Mesothelial cell of epicardium (in vitro differentiated cells): ENCODE measurements at places on chromosomes 11 and 22.

DNA sequence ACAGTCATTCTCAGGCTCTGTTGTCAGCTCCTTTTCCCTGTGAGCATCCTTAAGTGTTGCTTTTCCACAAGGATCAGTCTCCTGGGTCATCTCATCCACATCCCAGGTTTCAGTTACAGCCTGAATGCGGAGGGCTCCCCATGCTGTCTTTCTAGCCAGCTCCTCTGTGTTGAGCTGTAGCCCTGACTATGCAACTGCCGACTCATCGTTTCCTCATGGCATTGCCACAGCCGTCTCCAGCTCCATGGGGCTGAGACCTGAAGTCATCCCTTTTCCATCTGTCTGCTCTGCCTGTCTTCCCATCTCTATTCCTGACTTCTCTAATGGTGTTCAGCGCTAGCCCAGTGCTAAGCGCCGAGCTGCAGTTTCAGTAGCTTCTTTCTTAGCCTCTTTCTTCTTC, 11.8 kb downstream of the SAMM50 start:
- DNase-seq: no peak

DNA sequence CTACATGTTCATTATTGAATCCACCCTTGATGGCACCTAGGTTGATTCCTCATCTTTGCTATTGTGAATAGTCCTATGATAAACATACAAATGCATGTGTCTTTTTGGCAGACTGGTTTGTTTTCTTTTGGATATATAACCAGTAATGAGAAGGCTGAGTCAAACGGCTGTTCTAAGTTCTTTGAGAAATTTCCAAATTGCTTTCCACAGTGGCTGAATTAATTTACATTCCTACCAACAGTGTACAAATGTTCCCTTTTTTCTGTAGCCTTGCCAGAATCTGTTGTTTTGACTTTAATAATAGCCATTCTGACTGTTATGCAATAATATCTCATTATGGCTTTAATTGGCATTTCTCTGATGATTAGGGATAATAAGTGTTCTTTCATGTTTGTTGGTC, 184.9 kb downstream of the CASP12 start:
- no peak for DNase-seq

- DNase-seq: no peak
These were observed 52.8 kb downstream of the SERGEF start for GRCh38 chr11:17960091-17960490.

- no peak for DNase-seq
These were observed 51.3 kb upstream of the CADM1 start for GRCh38 chr11:115555336-115556090.

DNA sequence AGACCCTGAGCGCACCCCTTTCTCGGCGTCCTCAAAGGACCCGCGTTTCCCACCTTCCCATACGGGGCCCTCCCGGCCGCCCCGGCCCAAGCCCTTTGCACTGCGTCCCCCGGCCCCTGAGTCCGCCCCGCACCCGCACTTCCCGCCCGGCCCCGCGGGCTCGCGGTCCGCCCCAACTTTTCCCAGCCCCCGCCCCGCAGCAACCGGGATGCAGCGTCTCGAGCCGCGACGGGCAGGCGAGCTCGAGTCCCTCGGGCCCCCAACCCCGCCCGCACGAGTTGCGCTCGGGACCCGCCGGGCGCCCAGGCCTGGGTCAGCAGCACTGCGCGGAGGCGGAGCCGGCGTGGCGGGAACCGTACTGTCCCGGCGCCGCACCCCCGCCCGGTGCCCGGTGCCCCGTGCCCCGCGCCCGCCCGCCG, 371 bp downstream of the SMCO4 start:
- DNase-seq: peak; percentile 28
